ENCODE measurements at places on chromosomes 16 and 17. TPM values are rescaled to one million over a fixed set of nuclear protein-coding genes. Genes with fewer than 3 reads are reported as not detected.

The SCARF1 gene
- 4.1 TPM for total RNA-seq

The ABCA6 gene
- total RNA-seq: not detected

The KRTAP2-3 gene
- total RNA-seq: not detected

The IRF8 gene
- total RNA-seq: 221 TPM

The SNF8 gene
- total RNA-seq: 99.7 TPM

The ASIC2 gene
- total RNA-seq: not detected

The KCNJ18 gene
- not detected for total RNA-seq

The WNT9B gene
- not detected for total RNA-seq

The PIRT gene
- not detected for total RNA-seq

The RHBDL3 gene
- not detected for total RNA-seq

The MSLN gene
- not detected for total RNA-seq

The SCGB1C2 gene
- total RNA-seq: not detected

The FCSK gene
- 11.1 TPM for total RNA-seq

The SPATA32 gene
- total RNA-seq: 0.63 TPM

The BICDL2 gene
- 0.77 TPM for total RNA-seq

The RBFOX1 gene
- total RNA-seq: not detected

The SLC38A8 gene
- not detected for total RNA-seq

The TNFRSF13B gene
- total RNA-seq: not detected

The ABCC6 gene
- not detected for total RNA-seq

The IRX3 gene
- not detected for total RNA-seq

The TCAP gene
- total RNA-seq: 1.3 TPM

The KSR1 gene
- total RNA-seq: 58.2 TPM

The ZNF423 gene
- not detected for total RNA-seq

The FAM234A gene
- total RNA-seq: 18.3 TPM

The KCTD5 gene
- 27.3 TPM for total RNA-seq

The CIBAR2 gene
- total RNA-seq: not detected

The PHOSPHO1 gene
- total RNA-seq: not detected

The AOC3 gene
- 2.0 TPM for total RNA-seq

The TBC1D3 gene
- not detected for total RNA-seq

The CXCL16 gene
- total RNA-seq: 2.0 TPM

The SULT1A1 gene
- total RNA-seq: 17.4 TPM

The GFAP gene
- not detected for total RNA-seq

The NME3 gene
- total RNA-seq: 39.6 TPM

The PHB1 gene
- 363 TPM for total RNA-seq

The HOXB9 gene
- total RNA-seq: 6.9 TPM

The SPATA22 gene
- not detected for total RNA-seq

The ADAMTS18 gene
- not detected for total RNA-seq

The AP1G1 gene
- total RNA-seq: 53.9 TPM

The IGSF6 gene
- total RNA-seq: 0.20 TPM

The CRYM gene
- total RNA-seq: not detected

The CDH3 gene
- 0.65 TPM for total RNA-seq

The DNAI2 gene
- total RNA-seq: 0.45 TPM

The LRRC46 gene
- total RNA-seq: 0.38 TPM

The EVI2B gene
- 16.4 TPM for total RNA-seq
